ENCODE measurements at places on chromosomes 3 and 15.

DNA sequence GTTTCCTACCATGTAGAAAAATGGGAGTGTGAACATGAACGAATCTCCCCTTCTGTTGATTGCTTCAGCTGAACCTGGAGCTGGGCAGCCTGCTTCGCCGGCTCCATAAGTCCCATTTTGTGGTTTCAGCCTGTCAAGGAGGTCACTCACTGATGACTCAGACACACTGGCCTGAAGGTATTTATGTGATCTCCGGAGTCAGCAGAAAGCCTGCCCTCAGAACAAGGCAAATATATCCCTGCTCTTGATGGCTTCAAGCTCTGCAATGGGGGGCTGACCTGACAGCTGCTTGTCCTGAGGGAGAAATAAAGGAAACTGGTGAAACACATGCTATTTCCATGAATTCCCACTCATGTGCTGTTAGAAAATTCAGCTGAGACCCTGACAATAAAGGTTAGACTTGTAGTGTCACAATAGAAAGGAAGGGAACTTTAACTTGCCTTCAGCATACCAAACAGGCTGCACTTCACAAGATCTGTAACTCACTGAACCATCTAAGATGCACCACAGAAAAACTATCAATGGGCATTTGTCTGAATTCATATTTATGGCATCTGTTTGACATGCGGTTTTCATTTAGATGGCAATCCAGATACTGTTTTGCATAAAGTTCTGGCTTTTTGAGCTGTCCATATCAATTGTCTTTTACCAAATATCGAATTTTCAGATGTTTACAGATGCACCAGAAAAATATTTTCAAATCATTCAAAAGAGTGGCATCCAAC, 282.0 kb upstream of the VEPH1 start:
- DNase-seq: peak; percentile 80

DNA sequence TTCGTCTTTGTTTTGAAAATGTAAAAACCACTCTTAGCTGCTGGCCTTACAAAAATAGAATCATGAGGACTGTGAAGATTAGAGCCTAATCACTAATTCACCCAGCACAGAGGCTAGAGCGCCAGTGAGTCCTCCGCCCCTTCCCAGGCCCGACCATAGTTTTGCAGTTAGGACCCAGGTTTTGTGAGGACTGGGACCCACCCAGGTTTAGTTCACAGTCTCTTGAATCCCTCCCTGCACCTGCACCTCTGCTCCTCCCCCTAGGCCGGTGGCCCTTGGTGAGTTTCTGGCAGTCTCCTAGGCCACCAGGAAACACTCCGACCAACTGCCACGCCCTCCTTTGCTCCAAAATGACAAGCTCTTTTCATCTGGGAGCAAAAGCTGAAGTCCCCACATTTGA, 136.0 kb upstream of the CCDC54 start:
- DNase-seq: peak; percentile 44

GRCh38 chr15:71455107-71455506, 339.8 kb downstream of the THSD4 start:
- peak; percentile 64 for DNase-seq

DNA sequence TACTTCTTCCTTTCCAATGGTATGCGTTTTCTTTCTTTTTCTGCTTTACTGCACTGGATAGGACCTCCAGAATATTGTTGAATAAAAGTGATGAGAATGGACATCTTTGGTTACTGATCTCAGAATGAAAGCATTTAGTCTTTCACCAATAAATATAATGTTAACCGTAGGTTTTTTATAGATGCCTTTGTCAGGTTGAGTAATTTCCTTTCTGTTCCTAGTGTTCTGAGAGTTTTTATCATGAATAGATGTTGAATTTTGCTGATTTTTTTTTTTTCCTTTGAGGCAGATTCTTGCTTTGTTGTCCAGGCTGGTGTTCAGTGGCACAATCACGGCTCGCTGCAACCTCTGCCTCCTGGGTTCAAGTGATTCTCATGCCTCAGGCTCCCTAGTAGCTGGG, 158.4 kb downstream of the KLHL25 start:
- no peak for DNase-seq

DNA sequence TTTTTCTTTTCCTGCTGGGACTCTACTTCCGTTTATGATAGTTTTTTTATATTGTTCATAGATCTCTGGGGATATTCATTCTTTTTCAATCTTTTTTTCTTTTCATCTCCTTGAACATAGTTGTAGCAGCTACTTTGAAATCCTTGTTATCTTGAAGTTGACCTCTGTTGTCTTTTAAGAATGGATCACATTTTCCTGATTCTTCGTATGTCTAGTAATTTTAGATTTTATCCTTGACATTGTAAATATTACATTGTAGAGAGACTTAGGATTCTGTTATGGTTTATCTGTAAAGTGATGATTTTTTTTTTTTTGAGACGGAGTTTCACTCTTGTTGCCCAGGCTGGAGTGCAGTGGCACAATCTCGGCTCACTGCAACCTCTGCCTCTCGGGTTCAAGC, 20.5 kb downstream of the MKRN2 start:
- DNase-seq: no peak

DNA sequence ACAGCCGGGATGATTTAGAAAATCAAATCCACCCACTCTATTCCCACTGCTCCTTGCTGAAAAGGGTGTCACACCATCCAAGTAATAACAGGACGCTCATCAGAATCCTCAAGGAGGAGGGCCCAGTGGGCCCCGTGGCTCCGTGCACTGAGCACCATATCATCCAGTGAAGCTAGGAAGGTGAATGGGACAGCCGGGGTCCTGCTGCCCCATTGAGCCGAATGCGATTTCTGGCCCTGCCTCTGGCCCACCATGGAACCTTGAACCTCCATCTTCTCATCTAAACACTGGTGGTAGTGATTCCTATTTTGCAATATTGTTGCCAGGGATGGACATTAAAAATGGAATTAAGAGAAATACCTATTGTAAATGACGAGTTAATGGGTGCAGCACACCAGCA, 99.1 kb upstream of the SLC6A11 start:
- DNase-seq: no peak

DNA sequence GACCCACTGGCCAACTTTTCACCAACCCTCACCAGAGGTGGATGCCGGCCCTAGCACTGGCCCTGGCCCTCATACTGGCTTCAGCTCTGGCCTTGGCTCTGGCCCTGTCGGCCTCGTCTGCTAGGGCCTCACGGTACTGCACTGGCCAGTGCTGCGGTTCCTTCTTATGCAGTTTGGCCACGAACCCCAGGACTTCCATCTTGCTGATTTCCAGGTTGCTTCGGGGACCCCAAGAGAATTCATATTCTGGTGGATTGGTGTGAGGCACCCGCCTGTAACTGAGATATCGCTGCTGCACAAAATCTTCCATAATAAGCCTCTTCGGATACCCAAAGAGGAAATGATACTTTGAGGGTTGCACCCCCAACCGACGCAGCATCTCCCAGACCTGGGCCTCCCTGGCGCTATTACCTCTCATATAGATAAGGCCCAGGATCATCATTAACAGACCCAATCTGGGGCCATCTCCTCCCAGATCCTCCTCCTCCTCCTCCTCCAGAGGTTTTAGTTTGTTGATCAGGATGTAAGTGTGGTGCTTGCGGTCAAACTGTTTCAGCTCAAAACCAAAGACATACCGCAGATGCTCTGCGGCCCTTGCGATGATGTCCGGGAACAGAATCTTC, 883 bp downstream of the MAGEF1 start:
- no peak for DNase-seq

- DNase-seq: no peak
Observed at GRCh38 chr3:185397676-185398075, 34.7 kb downstream of the MAP3K13 start.

DNA sequence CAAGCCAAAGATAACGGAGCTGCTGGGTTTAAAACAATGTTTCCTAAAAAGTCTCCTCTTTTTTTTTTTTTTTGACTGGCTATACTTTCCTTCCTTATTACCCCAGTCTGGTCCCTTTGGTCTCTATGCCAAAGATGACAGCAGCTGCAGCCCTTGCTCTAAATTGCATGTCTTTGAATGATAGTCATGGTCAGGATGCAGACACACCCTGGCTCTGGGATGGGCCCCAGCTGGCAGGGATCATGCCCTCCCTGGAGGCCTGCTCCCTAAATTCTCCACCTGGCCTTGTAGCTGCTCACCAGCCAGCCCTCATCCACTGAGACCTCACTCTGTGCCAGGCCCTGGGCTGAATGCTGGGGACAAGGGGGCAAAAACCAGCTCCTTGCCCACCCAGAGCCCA, 95.8 kb downstream of the MESD start:
- no peak for DNase-seq

Measured in bronchial epithelial cell (primary cell).